ENCODE measurements at places on chromosomes 7 and 10.

DNA sequence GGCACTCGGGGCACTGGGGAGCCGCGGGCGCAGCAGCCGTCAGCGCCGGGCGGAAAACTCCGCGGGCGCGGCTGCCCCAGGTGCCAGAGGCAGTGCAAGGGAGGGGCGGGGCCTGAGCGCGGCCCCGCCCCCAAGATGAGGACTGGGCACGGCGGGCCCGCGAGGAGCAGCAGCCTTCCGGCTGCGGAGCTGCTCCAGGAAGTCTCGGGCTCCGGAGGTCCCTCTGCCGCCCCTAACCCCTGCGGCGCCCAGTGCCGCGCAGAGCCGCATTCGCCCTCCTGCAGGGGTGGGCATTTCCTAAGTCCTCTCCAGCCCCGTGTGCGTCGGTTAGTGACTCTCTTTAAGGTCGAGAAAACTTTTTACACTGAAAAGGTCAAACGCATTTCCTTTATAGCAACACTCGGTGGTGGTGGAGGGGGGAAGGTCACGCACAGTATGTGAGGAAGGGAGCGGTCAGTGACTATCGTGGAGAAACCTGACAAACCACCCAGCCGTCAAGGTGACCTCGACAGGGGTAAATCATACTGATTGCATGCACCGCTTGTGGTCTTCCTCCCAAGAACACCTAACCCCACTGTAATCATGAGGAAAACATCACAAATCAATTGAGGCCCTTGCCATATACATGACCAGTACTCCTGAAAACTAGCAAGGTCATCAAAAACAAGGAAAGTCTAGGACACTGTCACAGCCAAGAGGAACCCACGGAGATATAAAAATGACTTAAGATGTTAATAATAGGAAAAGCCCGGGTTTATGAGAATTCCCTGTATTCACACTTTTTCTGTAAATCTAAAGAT is at the start of gene ANXA11:
ANXA11 (minus strand) TSS at position 61 of the 800 bp plus-strand sequence. CDS start 32,676 bp downstream, outside the sequence.
- peak; percentile 91 for DNase-seq

GRCh38 chr7:30139836-30140384 is 5.1 kb downstream of the MTURN start:
- DNase-seq = no peak

DNA sequence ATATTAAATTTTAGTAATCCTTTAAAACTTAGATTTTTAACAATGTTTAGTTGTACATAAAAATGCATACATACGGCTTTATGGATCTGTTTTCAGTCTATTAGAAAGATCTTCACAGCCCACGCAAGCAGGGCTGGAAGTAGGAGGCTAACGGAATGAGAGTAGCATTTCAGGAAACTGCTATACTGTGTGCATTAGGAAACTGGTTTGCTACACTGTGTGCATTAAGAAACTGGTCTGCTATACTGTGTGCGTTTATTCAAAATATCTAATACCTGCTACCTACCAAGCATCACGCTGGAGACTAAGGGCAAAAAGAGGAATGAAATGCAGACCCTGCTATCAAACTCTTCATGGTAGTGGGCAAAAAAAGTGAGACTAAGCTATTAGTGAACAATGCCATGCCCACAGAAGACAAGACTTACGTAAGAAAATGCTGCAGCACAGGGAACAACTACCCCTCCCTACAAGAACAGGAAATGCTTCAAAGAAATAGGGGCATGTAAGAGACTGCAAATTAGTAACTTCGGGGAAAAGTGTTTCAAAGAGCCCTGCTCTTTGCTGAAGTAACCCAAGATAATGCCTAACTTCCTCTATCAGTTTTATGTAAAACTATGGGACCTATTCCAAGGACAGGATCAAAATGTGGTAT is 11.3 kb downstream of the RAB11FIP2 start:
- no peak for DNase-seq

DNA sequence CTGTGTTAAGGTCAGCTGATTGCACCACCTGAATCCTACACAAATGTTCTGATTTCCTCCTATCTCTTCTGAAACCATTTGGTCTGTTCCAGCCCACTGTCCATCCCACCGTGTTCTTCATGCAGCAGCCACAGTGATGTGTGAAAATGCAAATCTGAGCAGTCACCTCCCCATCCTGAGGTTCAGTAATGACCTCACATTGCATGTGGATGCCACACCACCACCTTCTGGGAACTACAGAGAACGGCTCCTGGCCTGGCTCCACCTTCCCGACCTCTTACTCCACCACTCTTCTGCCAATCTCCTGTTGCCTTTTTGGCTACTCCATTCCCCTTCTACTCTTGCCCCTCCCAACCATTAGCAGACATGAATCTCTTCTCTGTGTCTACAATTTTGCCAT is 244.4 kb downstream of the TNS3 start:
- no peak for DNase-seq

GRCh38 chr10:99730026-99730425 is 1.9 kb downstream of the COX15 start:
- no peak for DNase-seq

- DNase-seq = no peak
These were observed 539.2 kb downstream of the TNS3 start for GRCh38 chr7:47042669-47043068.

DNA sequence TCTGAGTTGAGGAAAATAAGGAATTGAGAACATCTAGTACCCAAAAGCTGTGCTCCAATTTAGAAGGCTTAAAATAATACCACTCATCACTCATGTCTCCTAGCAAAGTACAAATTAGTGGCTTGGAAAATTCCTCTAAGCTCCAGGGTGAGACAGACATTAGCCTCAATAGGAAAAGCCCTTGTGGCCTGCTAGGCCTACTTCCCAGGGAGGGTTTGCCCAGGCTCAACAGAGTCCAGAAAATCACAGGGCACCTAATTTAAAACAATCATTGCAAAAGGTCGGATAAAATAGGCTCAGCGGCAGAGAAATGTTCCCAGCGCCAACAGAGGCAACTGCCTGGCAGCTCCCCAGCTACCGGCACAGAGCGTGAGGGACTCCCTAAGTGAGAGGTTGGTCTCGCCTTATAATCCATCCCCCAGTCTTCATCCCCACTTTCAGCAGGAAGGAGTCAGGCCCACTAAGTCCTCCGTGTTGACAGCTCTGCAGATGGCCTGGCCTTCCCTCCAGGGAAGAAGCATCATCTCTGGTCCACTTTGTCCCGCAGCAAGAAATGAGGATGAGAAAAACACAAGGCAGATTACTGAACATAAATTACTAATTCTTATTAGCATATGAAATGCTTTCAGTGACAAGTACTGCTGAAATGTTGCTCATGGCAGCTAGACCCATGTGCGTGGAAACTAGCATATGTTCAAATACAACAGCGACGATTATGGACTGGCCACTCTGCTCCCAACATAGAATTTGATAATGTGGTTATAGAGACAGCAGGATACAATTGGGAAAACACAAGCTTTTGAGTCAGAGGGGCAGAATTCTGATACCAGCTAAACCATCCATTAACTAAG is 1177.7 kb upstream of the AUTS2 start:
- no peak for DNase-seq

GRCh38 chr7:120233338-120233737 is 39.6 kb upstream of the KCND2 start:
- DNase-seq = no peak

DNA sequence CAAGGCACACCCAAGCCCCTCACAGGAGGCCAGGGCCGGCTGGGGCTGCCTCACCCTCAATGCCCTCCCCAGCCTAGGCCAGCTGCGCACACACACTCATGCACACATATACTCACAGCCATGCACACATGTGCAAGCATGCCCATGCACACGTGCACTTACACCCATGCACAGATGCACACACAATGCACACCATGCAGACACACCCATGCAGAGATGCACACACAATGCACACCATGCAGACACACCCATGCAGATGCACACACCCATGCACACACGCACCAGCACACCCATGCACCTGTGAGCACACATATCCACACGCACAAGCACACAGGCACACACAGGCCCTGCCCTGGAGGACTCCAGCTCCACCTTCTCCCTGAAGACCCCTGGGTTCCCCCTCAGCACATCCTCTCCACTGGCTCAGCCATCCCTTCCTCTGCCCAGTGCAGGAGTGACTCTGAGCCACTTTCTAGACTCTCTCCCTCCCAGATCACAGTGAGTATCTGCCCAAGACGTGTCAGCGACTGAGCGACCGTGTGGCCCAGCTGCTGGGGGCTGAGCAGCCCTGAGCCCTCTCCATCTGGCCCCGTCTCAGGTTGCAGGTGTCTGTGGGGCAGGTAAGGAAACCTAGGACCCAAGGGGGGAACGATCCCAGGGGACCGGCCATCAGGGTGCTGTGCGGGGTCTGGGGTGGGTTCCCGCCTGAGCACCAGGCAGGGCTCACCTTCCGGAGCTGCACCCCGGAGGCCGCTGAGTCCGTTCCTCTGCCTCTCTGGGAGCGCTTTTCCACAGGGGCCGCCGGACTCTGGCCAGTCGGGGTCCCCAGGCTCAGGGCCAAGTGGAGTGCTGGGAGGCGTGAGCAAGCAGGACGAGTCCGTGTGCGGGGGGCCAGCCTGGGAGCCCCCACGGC is 25.8 kb downstream of the AP5Z1 start:
- DNase-seq = no peak

DNA sequence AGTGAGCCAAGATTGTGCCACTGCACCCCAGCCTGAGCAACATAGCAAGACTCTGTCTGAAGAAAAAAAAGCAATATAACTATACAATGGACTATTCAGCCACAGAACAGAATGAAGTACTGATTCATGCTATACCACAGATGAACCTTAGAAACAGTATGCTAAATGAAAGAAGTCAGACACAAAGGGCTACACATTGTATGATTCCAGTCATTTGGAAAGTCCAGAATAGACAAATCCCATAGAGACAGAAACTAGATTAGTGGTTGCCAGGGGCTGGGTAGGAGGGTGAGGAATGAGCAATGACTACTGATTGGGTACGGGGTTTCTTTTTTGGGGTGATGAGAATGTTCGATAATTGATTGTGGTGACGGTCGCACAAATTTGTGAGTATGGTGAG is 9.6 kb upstream of the CFAP70 start:
- no peak for DNase-seq

GRCh38 chr7:50185208-50185607 is 92.2 kb upstream of the ZPBP start:
- DNase-seq = no peak

DNA sequence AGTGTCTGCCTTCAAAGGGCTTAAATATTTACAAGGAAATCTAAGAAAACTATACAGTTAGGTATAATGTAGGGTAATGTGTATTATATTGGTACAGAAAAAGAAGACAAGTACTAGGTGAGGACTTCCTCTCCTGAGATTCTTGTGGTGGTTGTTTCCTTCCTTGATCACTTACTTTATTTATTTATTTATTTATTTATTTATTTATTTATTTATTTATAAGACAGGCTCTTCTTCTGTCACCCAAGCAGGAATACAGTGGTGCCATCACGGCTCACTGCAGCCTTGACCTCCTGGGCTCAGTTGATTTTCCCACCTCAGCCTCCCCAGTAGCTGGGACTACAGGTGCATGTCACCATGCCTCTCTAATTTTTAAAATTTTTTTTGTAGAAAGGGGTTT is 18.2 kb upstream of the DNAH11 start:
- DNase-seq = no peak

DNA sequence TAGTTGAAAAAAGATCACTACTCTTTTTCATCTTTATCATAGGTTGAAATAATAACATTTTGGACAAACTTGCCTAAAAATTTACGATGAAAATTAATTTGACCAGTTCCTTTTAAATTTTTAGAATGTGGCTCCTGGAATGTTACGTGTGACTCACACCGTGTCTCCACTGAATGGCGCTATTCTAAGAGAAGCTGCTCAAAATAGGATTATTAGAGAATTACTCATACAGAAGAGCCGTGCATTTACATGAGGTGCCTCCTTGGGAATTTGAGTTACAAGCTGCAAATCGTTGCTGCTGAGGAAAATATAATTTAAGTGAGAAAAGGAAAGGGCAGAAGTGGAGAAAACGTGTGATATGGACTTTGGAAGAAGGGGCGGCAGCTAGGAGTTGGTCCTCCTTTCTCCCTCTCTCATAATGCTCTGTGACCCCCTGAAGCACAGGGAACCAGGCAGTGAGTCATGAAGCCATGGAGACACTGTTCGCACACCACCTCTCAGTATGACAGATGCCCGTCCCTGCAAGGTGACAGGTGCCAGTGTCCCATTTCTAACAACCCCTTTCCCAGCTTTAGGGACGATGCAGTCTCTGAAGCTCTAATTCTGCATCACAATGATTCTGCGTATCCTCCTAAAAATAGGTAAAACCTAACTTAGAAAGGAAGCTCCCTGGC is 323.2 kb upstream of the COBL start:
- no peak for DNase-seq

- no peak for DNase-seq
These were observed 3.4 kb downstream of the ENTPD1 start for GRCh38 chr10:95759233-95759826.

DNA sequence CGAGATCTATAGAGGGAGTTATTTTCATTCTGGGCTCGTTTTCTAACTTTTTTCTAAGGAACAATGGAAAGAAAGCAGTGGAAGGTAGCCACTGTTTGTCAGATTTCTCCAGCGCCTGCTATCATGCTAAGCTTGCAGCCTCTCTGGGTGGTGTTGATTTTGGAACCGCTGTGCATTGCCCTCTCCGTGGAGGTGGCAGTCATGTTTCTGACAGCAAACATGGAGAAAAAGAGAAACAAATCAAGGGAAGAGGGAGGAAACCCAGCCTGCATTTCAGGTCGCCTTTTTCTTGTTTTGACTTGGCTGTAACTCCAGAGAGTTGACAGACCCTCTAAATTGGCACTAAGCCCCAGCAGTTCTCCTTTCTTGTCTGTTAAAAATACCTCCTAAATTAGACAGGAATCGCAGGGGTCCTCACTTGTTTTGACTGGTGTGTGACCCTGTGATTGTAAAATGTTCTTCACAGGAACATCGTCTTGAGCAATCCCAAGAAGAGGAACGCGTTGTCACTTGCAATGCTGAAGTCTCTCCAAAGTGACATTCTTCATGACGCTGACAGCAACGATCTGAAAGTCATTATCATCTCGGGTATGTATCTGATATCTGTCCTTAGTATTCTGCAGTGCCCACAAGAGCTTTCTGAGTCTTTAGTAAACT is 4.8 kb downstream of the ECHDC3 start:
- no peak for DNase-seq

DNA sequence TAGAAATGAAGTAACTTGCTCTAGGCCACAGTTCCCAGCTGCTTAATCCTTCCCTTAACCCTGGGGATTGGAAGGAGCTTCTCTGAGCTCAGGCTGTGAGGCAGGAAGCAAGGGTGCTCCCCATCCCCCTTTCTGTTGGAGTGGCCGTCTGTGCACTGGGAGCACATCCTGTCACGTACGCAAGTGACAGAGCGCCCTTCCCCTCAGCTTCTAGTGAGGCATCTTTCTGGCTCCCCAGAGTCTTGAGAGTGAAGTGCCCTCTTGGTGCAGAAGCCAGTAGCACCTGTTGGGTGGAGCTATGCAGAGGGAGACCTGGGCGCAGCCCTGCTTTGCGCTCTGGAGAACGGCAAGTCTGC is 47.8 kb downstream of the SHH start:
- DNase-seq = no peak

DNA sequence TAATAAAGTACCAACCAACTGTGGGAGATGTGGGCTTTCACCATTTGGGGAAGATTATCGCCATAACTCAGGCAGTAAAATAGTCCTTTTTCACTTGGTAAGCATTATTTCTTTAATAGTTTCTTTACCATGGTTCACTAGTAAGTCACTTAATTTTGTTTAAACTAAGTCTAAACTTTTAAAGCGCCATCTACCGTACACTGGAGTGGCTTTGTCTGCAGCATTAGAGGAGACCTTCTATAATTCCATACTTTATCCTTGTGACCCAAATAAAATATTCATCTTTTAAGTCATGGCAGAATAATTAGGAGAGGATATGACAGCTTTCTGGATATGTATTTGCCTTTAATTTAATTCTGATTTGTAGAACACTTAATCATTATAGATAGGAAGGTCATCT is 468.0 kb downstream of the MAGI2 start:
- no peak for DNase-seq

GRCh38 chr7:21984042-21984441 is 38.3 kb upstream of the CDCA7L start:
- DNase-seq = no peak

Measured in GM06990 (cell line).